Stimulated activated CD8-positive, alpha-beta memory T cell treated with anti-CD3 and anti-CD28 coated beads, Interleukin-7, amount 100 ng/mL, for 48 hours (primary cell): ENCODE measurements at places on chromosomes 2 and 18.

GRCh38 chr2:8352296-8352695, 329.6 kb upstream of the ID2 start:
- DNase-seq, result no peak

- no peak for DNase-seq
These were observed 782 bp downstream of the FAM228B start for GRCh38 chr2:24123922-24124580.

- no peak for DNase-seq
These were observed 183.7 kb downstream of the FHOD3 start for GRCh38 chr18:36481201-36481657.

DNA sequence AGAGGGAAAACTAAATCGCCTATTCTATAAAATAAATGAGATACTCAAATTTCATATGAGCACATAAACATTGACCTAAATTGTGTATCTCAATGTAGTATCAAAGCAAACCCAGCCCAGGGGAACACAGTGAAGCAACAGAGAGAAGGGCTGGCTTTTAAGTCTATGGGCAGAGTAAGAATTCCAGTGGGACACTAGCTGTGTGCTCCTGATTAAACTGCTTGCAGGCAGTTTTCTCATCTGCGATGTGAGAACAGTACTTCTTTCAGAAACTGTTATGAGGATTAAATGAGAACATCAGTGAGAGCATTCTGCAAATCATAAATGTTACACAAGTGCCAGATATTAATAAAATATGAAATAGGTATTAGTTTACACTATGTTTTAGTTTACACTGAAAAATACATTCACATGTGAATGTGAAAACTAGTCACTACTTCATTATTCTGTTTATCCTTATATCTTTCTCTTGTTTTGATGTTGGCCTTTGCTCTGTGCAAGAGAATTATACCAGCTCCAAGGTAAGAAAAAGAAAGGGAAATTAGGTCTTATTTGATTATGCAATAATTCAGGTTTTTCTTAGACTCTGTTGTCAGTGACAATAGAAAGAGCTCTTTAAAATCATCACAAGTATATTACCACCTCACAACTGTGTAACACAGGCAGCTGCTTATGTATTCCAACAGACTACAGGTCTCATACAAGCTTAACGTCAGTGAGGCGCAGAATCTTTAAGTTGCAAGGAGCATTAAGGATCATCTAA, 47.5 kb downstream of the GAREM1 start:
- no peak for DNase-seq

- DNase-seq, result no peak
These were observed 78.9 kb upstream of the OTOS start for GRCh38 chr2:240219208-240219890.

DNA sequence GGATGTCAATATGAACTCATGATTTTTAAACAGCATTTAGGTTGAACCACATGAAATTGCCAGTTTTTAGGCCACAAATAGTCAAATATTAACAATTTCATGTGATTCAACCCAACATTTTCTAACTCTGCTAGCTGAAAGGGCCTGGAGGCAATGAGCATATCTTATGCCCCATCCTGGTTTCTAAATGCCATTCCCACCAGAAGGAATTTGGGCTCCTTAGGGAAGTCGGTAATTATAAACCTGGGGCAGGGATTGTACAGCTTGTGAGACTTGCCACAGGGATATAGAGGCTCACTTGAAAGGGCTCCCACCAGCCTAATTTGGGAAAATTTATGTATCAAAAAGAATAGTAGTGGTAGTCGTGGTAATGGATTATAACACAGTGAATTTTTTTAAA, 178.4 kb upstream of the ALPP start:
- no peak for DNase-seq

DNA sequence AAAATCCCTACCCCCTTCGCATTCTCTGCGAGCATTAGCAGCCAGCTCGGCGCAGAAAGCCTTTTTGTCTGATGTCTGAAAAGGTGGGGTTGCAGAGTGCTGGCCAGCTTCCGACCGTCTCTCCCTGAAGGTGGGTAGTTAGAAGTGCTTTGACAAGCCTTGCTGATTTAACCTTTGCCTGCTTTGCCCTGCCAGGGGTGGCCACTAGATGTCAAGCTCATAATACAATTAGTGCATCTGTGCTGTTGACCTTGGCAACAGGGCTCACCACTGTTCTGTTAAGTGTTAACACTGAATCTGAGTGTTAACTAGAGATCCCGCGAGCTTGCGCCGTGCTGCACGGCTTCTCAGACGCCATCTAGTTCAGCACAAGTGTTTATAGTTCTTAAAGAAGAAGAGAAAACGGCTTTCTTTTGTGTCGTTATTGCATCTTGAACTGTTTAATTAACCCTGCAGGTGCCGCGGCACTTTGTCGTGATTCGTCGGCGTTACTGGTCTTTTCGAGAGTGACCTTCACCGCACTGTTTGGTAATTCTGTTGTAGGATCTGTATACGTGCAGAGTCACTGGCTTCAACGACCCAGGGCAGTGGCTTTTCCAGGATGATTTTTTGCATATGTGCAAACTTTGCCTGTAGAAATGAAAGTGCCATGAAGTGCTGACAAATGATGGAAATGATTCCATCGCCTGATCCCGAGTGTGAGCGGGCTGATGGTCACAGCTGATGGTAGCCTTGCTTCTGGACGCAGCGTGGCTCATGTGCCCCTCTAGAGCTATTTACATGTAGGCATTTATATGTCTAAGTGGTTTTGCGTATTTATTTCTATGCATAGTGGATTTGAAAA, 5.5 kb downstream of the SALL3 start:
- DNase-seq, result no peak

DNA sequence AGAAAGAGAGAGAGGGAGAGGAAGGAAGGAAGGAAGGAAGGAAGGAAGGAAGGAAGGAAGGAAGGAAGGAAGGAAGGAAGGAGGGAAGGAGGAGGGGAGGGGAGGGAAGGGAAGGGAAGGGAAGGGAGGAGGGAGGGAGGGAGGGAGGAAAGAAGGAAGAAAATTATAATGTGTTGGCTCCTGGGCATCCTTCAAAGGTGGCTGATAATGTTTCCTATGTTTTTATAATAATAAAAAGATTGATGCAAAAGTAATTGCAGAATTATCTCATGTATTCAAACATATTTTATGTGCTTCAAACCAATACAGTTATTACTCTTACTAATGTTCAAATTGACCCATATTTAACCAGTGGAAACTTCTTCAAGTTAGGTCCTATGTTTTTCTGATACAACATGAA, 260.9 kb downstream of the LNPK start:
- no peak for DNase-seq

DNA sequence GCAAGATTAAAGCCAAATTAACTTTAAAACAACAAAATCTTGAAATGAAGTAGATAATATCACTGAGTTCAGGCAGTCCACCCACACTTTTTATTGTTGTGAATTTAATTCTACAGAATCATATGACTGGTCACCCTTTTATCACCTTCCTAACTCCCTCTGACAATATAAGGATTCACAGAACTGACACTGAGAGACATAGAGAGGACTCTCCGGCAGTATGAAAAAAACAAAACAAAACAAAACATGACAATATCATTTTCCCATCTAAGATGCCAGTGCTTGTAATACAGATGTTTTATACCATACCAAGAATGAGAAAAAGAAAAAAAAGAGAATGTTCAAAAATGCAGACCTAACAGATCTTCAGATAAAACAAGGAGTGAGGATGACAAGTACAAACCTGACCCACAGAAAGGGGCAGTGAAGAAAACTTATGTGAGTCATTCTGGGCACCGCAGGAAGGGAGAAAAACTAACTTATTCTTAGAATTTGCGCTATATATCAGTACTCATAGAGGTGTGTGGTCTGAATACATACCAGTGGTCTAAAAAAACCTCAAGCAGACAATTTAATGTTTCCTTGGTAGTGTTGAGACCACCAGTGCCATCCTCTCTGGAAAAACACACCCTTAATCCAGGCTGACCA, 136.6 kb downstream of the ZAP70 start:
- DNase-seq, result peak; percentile 29

DNA sequence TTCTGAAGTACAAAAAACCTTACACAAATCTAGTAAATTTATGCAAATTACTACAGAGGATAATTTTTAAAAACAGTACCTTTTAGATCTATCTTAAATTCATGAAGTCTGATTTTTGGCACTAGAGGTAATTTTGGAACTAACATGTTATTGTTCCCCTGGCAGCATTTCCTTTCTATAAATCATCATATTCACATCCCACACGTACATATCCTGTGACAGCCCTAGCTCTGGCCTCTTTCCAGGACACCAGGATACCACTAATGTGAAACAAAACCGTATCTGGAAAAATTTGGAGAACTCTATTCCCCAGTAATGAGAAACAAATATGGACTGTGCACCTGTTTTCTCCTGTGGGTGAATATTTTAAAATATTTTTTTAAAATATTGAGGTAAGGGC, 14.0 kb upstream of the BIRC6 start:
- DNase-seq, result no peak

DNA sequence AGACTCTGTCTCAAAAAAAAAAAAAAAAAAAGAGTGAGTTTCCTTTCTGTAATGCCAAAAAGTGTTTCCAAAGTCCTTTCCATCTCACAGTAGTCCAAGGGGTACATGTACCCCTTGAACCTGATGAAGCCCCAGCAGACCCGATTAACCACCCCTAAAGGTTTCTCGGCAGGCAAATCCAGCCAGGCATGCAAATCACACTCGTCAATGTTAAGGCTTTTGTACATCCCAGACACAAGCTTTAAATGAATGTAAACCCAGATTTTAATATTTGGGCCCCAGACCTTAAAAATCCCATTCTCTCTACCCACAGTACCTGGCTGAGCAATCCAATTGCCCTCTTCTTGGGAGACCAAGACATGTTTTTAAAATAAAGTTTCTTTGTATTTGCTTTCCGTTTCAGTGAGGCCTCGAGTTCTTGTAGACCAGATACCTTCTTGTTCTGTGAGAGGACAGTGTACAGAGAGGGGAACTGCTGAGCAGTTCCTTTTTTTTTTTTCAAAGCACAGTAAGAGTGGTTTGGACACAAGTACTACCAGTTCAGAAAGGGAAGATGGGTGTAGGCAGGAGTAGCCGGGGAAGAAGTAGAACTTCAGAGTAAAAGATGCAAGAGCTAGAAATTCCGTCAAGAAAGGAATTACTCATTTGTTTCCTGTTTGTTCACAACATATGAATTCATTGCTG, at the start of gene NLRC4:
NLRC4 (minus strand) TSS at position 465 of the 684 bp plus-strand sequence. CDS start 8,111 bp downstream, outside the sequence.
- no peak for DNase-seq

- no peak for DNase-seq
These were observed 274.5 kb upstream of the PXDN start for GRCh38 chr2:2018713-2019410.

DNA sequence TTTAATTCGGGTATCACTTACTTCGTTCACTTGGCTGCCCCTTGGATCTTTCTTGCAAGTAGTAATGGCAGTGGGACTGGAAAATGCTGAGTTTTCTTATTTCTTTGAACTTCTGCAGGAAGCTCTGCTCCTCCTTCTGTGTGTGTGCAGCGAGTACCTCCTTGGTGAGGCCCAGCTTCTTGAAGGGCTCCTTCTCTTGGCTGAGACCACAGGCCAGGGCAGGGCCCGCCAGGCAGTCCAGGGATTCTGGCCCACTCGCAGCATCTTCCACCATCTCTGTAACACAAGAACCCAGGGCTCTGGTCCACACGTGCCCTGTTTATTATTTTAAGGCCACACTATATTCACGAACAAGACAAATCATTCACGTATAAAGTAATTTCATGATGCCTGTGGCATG, 15.8 kb upstream of the HES6 start:
- DNase-seq, result no peak

- DNase-seq, result no peak
These were observed 120.7 kb upstream of the CTAGE1 start for GRCh38 chr18:22538426-22538825.

- no peak for DNase-seq
These were observed 54.8 kb downstream of the CAVIN2 start for GRCh38 chr2:191791953-191792560.

GRCh38 chr18:78998371-78999071, 18.9 kb downstream of the SALL3 start:
- DNase-seq, result no peak

- DNase-seq, result peak; percentile 33
These were observed 43.4 kb downstream of the KANSL3 start for GRCh38 chr2:96594691-96595152.

DNA sequence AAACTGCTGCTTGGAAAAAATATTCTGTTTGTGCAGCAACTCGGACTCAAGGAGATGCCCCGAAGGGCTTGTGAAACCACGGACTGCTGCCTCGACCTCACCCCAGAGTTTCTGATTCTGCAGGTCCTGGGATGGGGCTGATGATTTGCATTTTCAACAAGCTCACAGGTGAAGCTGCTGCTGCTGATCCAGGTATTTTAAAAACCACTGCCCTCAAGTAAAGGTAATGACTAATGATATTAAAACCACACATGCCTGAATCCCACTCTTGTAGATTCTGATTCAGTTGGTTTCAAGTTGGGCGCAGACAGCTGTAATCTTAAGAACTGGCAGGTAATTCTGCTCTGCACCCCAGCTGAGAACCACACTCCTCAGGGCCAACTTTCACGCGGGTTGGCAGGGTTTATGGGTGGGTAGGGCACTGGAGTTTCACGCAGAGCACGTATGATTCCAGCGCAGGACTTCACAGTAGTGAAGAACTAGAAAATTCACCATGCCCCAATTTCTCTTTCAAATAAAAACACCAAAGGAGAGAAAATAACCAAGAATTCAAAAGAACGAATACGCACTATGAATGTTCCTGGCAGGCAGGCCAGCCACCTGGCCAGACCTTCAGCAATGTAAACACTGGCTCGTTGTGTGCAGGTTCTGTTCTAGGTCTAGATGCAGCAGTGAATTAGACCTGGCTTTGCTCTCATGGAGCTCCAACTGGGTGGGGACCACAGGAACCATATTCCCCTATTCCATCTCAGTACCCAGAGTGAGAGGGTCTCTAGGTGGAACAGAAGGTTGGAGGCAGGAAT, 74.6 kb upstream of the ZFP36L2 start:
- no peak for DNase-seq

DNA sequence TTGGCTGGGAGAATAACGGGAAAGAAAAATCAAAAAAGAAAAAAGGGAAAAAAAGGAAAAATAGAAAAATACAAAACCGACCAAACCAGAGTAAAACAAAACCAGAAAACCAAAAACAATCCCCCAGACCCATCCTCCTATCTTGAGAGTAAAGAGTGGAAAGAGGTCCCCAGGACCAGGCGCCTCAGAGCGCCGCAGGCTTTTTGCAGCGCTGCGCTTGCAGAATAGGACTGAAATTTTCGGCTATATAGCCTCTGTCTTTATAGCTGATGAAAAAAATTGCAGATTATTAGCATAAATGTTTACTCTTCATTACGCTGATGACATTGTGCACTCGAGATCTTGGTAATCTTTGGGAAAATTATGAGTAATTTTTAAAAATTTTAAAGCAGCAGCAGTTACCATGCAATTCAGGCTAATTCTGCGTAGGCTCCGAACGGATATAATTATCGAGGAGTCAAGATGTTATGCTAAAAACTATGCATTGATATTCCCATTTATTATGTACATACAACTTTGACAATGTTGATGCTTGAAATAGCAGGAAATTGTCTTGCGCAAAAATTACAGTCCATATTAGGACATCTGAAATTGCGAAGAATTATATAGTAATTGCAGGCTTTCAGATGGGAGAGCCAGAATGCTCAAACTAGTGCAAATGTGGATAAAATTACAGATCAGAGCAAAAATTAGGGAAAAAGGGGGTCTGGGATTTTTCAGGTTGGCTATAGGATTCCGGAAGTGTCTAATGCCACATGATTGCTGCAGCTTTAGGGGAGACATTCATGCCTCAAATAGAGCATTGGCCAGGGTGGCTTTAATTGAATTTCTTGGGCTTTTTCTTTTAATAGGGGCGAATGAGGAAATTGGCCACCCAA, 8.3 kb downstream of the DLX1 start:
- DNase-seq, result no peak
